CD4-positive, alpha-beta T cell treated with Interleukin-15 for 1 hour (primary cell): ENCODE measurements at places on chromosomes 1 and 21.

DNA sequence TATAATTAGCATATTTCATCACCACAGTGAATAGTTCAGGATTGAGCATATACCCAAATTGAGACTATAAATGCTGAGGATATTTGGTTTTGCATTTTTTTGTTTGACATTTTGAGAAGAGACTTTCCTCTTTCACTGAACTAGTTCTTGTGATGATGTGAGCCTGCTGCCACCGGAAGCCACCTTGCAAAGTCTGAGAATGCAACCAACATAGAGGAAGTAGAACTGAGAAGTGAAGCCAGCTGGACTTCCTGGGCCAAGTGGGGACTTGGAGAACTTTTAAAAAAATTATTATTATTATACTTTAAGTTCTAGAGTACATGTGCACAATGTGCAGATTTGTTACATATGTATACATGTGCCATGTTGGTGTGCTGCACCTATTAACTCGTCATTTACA, 102.3 kb downstream of the RPE65 start:
- DNase-seq = peak; percentile 63

- no peak for DNase-seq
These were observed 30.0 kb downstream of the HIVEP3 start for GRCh38 chr1:41888756-41889155.

GRCh38 chr1:114021665-114022099, 42.4 kb downstream of the OLFML3 start:
- no peak for DNase-seq

- no peak for DNase-seq
These were observed 31.6 kb upstream of the RPTN start for GRCh38 chr1:152190589-152190988.

DNA sequence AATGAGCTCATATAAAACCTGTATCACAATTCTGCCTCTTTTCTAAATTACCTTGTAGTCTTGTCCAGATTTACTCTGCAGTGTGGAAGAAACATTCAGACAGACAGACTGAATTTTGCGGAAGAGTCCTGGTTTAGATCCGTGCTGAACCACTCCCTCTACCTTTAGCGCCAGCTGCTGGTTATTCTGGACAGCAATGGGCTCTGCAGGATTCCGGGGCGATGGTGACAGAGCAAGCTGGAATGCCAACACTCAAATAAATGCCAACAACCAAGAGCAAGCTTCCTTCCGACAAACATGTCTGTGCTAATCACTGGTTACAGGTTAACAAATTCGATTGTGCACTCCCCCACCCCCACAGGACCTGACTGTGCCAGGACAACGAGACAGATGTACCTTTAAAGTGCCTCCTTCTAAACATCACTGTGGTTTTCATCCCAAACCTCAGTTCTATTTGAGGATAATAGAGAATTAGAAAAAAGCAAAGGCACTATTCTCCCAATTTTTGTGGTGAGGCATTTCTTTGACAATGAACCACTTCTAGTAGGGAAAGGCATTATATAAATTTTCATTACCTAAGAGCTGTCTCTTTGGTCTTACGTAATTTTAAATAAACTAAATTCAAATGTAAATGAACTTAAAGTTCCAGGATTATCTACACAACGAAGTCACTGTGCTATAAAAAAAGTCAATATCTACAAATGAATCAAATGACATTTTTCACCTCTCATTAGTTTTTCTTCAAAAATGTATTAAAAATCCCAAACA, 90.4 kb downstream of the INTS7 start:
- no peak for DNase-seq

- no peak for DNase-seq
These were observed 32.7 kb downstream of the SUSD4 start for GRCh38 chr1:223331301-223331700.

DNA sequence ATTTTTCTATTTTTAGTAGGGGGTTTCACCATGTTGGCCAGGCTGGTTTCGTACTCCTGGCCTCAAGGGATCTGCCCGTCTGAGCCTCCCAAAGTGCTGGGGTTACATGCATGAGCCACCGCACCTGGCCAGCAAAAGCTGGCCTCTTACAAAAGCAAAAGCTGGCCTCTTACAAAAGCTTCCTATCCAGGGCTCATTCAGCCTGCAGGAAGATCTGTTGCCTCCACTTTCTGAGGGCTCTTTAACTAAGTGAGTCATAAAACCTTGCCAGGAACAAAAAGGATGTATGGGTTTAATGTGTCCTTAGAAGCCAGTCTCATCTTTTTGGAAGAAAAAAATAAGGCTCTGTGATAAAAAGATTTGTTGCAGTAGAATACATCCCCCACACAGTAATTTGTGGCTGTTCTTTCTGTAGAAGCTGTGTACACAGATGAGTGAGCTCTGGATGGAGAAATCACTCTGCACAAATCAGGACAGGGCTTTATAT, 15.0 kb downstream of the HTR1D start:
- no peak for DNase-seq
